ENCODE measurements at places on chromosomes 7 and 10.

GRCh38 chr7:80362010-80362618, 149.8 kb downstream of the GNAT3 start:
- no peak for DNase-seq

DNA sequence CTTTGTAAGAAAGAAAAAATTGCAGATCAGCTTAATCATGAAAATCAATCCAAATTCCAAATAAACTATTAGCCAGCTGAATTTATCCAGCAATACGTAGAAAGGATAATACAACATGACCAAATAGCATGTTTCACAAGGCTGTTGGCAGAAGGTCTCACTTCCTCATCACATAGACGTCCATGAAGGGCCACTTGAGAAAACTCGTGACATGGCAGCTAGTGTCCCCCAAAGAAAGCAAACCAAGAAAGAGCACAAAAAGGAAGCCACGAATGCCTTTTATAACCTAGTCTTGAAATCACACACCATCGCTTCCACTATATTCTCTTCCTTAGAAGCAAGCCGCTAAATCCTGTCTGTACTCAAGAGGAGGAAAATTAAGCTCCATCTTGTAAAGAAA, 105.6 kb upstream of the NRBF2 start:
- DNase-seq = no peak

DNA sequence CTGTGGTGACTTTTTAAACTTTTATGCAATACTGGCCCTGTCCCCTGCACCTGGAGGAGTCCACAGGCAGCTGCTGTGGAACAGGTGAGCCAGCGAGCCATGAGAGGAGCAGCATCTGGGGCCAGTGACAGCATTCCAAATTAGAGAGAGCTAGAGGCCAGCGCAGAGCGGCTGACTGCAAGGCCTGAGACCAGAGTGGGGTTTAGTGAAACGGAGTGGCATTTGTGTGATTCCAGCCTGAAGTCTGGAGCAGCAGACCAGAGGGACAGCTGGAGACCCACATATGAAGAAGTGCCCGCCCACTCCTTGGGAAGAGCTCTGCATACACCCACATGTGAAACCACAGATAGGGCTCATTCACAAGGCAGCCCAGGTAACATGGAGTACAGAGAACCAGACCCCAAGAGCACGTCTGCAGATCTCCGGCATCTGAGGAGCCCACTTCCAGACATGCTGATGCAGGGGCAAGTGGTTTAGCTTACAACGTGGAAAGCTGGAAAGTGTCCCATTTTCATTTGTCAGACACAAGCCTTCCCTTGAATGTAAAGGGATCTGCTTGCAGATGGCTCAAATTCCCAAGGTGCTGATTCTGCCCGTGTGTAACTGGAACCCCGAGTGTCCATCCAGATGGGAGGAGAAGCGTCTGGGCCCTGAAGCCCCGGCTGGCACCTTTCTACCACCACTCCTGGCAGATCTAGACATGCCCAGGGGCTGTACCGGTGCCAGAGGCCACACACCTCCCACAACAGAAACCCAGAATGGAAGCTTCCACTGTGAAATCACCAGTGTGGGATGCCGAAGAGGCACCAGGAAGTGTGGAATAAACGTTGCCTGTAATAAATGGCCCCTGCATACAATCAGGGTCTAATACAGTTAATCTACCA, 256.0 kb upstream of the TCERG1L start:
- no peak for DNase-seq

DNA sequence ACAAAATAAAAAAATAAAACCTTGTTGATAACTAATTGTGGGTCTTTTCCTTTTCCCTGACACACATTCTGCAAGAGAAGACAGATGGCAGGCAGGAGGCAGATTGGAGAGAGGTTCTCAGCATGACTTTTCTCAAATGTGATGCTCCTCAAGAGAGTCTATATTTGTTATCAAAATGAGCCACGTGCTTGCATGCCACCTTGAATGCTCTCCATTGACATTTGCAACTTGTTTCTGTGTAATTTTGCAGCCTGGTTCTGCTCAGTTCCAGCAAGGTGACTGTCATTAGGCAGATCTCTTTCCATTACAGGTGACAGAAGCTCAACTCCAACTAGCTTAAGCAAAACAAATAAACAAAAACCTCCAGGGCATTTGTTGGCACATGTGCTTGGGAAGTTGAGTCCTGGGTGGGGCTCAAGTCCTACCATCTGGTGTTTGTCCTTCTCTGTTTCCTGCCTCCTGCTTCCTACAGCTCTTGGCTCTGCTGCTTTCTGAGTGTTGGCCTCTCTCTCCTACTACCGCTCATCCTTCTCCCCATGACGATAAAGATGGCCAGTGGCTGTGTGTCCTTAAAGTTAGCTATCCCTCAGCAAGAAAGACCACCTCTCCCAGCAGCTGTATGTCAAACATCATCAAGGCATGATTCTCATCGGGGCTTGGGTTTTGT, 56.7 kb downstream of the GRK5 start:
- DNase-seq = no peak

DNA sequence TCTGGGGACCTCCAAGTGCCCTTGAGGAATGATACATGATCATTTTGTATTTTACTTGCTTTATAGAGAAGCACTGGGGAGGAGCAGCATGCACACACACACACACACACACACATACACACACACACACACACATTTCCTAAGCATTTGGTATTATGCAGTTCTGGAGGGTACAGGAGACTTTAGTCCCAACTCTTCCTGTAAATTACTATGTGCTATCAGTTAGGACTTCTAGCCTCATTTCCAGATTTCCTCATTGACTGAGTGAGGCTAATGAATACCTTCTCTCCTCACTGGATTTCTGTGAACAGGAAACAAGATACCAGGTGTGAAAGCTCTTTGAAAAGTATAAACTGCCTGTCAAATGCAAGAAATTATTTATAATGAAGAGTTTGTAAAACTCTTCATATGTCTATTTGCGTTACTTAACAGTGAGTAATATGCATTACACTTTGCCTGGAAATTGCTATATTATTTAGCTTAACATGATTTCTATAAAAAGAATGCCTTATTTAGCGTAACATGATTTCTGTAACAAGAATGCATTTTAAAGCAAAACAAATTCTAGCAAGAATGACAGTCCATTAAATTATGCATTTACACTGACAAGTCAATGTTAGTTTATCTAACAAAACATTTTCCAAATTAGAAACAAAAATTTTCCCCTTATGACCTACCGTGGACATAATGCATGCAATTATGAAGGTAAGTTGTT, 34.2 kb downstream of the ACTA2 start:
- DNase-seq = no peak

GRCh38 chr7:90948085-90948484, 316.1 kb upstream of the FZD1 start:
- DNase-seq = no peak

GRCh38 chr7:157016352-157017041, 6.0 kb upstream of the MNX1 start:
- DNase-seq = no peak

DNA sequence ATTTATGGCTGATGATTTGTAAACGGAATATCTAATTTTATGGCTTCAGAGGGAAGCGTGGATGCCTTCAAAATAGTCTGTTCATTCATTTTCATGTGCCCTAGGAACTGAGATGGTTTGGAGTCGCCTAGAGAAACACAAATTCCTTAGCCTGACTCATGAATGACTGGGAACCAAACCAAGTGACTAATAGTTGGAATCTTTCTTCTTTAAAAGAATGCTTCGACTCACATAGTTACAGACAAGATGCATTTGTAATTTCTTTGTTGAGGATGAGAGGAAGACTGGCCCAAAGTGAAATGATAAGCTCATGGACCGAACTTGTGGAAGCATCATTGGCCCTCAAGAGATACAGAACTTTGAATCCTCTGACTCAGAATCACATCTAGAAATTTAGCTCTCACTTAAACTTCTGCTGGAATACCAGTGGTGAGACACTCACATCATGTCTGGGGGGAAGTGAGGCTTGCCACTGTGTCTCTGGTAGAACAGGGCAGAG, 1107.2 kb downstream of the NRG3 start:
- no peak for DNase-seq

DNA sequence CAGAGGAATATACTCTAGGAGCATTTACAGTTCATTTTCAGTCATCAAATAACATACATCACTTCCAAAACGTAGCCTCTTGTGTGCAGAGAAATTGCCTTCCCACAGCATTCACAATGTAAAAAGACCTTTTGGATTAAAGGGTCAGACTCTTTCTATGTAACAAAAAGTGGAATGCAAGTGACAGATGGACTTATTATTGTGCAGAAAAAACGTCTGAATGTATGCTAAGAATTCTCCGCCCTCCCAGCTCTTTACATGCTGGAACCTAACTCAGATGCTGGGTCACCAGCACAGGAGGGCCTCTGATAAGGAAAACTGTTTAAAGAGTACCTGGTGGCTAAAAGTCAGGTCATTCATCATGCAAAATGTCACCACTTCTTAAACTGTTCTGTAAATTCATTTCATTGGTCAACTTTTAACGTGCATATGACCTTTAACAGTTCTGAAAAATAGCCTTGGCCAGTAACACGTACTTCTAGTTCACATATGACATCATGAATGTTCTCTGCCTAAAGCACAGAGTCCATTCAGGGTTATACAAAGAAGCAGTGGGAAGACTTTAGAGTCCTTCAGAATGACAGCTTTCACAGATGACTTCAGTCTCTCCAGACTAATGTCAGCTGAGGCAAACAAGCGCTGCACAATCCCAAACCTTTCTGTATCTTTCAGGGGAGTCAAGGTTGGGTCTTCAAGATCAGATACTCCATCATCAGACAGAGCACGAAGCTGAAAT, 58.6 kb downstream of the GSDME start:
- no peak for DNase-seq

DNA sequence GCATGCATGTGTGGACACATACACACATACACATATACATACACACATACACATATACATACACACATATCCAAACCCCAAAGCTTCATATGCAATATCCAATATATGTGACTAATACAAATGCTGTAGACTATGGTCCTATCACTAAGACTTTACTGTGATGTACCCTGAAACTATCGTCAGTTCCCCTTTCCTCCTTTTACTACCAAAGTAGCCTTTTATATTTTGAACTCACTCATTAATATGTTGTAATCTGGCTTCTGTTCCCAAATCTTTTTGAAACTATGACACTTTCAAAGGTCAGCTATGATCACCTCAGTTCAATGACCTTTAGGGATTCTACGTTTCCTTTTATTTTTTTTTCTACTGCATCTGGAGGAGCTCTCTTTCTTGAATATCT, 64.8 kb upstream of the TFEC start:
- DNase-seq = no peak

DNA sequence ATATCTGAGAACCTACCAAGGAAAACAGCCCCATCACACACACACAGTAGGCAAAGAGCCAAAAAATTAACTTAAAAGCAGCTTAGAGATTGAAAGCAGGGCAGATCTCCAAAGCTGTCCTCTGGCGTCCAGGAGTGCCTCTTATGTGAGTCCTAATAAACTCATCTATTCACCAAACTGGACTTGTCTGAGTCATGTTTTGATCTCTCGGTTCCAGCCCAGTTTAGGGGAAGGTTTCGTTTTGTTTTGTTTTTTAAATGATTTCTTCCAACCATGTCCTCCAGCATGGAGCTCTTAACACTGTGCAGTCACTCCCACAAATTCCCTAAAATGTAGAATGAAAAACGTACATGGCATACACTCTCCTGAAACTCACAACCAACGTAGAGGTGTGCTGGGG, 6.7 kb upstream of the PRSS37 start:
- no peak for DNase-seq

DNA sequence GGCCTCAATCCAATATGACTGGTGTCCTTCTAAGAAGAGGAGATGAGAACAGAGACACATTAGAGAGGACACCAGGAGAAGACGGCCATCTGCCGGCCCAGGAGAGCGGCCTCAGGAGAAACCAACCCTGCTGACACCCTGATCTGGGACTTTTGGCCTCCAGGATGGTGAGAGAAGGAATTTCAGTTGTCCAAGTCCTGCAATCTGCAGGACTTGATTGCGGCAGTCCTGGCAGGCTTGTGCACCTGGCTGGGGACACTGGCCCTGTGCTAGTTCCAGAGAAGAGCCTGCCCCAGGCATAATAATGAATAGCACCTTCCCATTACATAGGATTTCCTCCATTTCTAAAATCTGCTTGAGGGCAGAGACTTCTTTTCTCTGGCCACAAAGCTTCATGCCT, 409.9 kb upstream of the SHH start:
- no peak for DNase-seq
